ENCODE measurements at places on chromosomes 2 and 18. TPM values are rescaled to one million over a fixed set of nuclear protein-coding genes. Genes with fewer than 3 reads are reported as not detected.

DNA sequence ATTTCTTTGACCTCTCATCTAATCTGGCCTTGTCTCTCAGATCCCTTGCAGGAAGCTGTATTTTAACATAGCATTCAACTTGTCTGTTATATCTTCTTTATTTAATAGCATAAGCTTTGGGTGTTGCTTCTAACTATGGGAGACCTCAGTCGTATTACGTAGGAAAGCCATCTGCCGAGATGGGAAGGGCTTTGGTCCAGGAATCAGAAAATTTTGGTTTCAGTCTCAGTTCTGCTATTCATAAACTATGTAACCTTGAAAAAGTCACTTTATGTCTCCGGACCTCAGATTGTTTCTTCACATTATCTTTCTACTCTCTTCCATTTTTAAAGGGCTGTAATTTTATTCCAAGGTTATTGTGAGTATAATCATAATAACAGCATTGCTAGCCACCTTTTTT, 297.7 kb downstream of the SATB2 start:
- no peak for DNase-seq

GRCh38 chr2:174083843-174084458, 118.8 kb upstream of the SP3 start:
- no peak for DNase-seq

The BIN1 gene
- total RNA-seq: 37.9 TPM

DNA sequence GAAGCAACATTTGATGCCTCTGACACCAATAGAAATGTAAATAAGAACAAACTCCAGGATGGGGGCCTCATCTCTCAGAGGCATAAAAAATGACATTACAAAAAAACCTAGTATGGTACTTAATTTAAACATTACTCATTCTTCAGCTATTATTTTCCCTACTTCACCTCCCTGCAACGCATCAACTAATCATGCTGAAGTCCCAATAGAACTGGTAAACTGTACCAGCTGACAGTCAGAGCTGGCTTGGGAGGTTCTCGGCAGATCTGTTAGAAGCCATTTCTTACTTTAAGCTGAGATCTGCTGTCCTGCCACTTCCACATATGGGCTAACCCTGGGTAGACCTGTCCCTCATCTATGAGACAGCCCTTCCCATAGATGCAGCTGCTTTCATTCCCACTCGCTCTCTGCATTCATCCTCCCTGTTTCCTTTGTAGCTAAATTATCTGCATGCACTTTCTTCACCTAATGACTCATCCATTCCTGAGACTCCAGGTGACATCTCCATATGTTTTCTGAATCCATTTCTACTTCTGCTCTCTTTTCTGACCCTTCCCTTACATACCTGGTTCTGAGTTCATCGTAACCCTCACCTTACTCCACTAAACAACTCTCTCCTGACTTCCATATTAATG, 108.1 kb downstream of the AOX1 start:
- no peak for DNase-seq

- no peak for DNase-seq
Observed at GRCh38 chr2:182858671-182859070, 7.8 kb downstream of the FRZB start.

GRCh38 chr18:79585395-79586370, 93.9 kb upstream of the CTDP1 start:
- DNase-seq: peak; percentile 43

DNA sequence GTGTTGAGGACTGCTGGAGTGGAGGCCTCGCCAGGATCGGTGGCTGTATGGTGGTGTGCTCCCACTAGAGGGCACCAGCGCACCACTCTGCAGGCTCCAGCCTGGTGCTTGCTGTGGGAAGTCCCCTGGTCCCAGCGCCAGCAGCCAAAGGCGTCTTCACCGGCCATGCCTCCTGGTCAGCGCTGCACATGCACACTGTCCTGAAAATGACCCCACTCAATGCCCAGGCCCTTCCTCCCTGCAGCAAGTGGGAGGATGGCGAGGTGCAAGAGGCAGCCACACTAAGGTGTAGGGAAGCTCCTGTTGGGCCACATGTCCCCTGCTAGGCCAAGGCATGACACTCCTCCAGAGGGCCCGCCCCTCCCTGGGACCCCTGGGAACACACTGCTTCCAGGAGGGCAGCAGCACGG, 136.5 kb downstream of the CTIF start:
- peak; percentile 95 for DNase-seq

The MARCHF4 gene
- total RNA-seq: not detected

The TPRKB gene
- 21.3 TPM for total RNA-seq

- no peak for DNase-seq
Observed at GRCh38 chr2:210020138-210020537, 17.7 kb downstream of the RPE start.

DNA sequence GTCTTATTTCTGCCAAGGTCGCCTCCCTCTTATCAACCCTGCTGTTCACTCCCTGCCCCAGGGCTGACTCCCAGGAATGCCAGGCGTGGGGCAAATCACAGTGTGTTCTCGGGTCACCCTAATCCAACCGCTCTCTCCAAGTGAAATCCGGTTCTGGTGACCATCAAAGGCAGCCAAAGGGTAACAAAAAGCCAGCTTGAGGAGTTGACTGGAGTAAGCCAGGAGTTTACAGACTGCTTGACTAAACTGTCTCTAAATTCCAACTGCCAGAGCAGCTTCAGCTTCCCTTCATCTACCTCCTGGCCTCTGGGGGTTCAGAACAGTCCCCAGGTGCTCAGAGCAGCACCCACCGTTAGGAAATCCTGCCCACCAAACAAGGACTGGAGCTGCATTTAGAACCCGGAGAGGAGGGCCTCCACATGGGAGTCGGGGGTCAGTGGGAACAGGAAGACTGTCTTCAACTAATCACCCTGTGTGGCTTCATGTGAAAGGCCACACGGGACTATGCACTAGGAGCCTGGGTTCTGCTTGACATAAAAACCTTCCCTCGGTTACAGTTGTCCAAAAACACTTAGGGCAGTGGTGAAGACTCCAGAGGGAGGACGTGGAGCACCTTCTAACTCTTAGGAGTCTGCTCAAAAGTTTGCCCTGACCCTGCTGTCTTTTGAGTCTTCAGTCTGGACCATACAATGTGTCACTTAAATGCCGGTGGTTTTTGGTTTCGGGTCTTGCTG, 24.2 kb upstream of the MCFD2 start:
- no peak for DNase-seq

DNA sequence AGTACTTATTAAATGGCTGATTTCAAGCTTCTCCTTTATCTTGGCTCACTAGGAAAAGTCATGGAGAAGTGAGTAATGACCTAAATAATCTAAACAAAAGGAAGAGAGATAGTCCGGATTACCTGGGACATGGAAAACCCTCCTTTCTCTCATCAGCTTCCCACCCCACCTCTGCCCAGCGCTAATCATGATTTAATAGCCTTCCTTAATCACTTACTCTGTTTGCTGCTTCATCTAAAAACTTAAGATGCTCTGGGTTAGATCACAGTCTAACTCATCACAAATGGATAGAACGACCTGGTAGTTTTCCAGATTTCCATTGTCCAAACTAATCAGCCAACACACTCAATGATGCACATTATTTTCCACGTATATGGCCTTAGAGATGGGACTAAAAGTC, 87.8 kb upstream of the THOC1 start:
- no peak for DNase-seq

The SERPINB7 gene
- not detected for total RNA-seq

The GPR45 gene
- total RNA-seq: not detected

- DNase-seq: no peak
Observed at GRCh38 chr2:3730646-3731045, 27.3 kb downstream of the DCDC2C start.

- no peak for DNase-seq
Observed at GRCh38 chr18:76859474-76860339, 37.4 kb downstream of the ZNF236 start.

The MERTK gene
- 61.3 TPM for total RNA-seq

DNA sequence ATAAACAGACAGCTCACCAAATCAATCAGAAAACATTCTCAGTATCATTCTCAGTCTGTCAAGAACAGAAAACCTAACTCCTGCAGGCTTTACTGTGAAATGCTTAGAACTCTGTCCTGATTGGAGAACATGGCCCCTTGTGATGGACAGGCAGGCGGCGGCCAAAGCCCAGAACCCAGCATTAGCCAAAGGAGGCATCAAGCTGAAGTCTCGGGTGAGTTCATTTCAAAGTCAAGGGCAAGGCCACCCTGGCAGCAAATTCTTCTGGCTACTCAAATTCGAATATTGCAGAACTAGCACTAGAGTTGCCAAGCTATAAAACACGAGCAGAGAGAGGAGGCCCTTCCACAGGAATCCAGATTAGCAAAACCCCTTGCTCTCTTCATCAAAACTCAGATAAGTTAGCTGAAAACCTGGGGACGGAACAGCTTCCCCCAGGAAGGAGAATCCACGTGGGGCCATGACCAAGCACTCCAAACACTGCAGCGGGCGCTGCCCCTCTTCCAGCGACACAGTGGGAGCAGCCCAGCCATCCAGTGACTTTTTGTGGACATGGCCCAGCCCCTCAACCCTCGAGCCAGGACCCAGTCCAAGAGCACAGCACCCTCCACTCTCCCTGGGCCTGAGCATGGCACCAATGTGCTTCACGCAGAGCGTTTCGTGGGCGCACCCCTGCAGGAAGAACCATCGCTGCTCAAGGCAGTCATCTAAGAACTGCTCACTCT, 98.6 kb downstream of the HDAC4 start:
- DNase-seq: peak; percentile 39

Measured in aorta (tissue), 5 donors.